ENCODE measurements at places on chromosomes 12 and 14.

DNA sequence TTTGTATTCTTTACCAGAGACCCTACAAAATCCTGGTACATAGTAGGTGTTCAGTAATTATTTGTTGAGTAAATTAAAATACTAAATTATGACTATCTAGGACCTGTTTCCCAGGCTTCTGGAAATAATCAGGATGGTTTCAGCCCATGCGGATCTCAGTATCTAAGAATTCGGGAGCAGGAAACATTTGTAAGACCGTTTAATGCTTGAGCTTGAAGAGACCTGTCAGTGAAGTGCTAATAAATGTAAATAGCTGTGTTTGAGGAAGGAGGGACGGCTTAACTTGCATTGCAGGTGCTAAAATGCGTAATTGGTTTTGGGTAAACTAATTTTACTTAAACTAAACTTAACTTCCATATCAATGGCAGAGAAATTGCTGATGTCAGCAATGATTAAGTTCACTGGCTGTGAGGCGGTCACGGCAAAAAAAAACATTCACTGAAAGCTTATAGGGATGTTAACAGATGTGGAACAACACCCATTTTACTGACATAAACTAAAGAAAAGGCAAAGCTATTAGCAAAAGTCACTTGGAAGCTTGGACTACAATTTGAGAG is 28.6 kb upstream of the AEBP2 start:
- DNase-seq, result no peak

DNA sequence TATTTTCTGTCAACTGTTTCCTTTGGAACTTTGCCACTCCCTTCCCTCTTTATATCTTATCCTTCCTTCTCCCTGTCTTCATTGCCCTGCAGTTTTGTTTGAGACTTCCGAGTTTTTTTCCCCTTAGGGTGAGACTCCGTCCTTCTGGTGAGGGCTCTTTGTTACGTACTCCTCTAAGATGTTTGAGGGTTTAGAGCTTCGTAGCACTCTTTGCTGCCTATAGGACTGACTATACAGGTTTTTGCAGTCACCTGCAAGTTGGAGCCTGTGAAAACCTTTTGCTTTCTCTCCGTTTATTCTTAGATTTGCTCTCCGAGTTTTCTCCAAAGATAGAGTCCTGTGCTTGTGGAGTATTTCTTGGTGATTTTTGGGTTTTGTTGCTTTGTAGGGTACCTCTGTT is 41.7 kb upstream of the MYRFL start:
- no peak for DNase-seq

DNA sequence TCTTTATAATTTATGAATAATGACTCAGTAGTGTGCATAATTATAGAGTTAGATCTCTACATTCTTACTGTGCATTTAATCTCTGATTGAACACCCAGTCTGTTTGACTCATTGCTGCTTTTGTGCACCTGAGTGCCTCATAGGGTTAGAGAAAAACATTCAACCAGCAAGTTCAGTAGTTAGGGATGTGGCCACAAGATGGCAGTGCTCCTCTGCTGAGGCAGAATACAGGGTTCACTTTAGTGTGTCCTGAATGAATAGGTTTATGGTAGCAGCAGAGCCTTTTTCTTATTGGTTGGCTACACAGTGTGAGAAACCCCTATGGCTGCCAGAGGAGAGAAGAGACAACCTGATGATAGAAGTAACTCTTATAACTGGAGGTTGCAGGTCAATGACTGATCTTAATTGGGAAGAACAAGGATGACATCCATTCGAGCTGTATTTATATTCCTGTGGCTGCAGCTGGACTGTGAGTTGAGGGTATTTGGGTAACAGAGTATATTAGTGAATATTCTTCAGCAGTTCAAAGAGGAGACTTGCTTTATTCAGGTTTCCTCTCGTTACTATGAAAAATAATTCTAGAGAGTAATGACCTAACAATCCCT is 194.9 kb upstream of the OR4E1 start:
- DNase-seq, result peak; percentile 39

DNA sequence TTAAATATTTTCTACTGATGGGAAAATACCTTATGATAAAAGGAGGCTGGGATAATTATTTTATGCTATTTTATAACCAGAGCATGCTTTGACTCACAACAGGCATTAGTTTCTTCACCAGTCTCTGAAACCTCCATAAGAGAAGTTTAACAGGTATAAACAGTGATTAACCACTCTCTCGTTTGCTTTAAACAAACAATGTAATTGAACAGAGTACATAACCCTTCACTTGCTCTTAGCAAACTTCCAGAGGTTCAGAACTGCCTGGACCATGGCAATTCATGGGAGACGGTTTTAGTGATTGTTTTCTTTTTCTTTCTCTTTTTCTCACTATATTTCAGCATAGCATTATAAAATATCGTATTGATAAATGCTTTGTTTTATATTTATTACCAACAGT is 35.3 kb downstream of the CFAP251 start:
- no peak for DNase-seq

DNA sequence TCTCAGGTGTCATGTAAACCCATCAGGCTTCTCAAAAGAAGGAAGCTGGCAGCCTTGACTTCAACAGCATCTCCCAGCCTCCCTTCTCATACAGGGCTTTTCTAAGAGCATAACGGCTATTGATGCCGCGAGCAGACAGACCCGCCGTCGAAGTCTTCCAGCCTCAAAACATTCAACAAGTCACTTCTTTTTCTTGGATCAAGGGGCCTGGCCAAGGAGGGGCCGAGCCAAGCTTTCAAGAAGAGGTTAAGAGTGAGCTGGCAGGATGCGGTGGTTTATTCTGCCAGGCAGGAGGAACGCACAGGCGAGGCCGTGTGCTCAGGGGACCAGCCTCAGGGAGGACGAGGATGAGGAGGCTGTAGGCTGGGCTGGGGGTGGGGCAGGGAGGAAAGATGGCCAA is 102.9 kb upstream of the RFLNA start:
- DNase-seq, result no peak

- DNase-seq, result no peak
Observed at GRCh38 chr14:39232554-39233415, 930 bp upstream of the MIA2 start.

DNA sequence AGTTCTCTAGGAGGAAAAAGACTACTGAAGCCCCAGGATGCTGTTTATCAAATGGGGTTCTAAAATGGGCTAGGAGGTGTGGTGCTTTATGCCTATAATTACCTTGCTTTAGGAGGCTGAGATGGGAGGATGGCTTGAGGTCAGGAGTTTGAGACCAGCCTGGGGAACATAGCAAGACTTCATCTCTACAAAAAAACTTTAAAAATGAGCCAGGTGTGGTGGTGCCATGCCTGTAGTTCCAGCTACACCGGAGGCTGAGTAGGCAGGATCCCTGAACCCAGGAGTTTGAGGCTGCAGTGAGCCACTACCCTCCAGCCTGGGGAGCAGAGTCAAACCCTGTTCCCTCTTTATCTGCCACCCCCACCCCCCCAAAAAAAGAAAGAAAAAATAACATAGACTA is 23.3 kb upstream of the SLC2A3 start:
- no peak for DNase-seq

GRCh38 chr12:101877806-101878242 is 444 bp downstream of the DRAM1 start:
- DNase-seq, result peak; percentile 26

- DNase-seq, result peak; percentile 41
Observed at GRCh38 chr12:45216230-45216982, 511 bp downstream of the ANO6 start.

DNA sequence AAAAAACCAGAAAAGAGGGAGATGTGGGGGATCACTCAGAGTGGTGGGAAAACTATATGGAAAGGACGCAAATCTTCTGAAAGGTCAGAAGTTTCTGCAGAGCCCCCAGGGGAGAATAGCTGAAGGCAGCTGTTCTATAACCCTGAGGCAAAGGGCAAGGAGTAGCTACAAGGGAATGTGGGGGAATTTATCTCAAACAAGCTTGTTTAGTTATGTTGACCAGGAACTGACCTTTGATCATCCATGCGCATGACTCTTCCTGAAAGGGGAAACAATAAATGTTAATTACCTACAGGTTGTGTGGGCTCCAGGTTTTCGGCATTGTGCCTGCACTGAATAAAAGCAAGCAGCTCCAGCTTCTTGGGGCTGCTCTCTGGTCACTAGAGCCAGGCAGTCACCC is 968.5 kb downstream of the AACS start:
- no peak for DNase-seq

GRCh38 chr12:132422381-132423043 is 67.4 kb upstream of the FBRSL1 start:
- no peak for DNase-seq

- DNase-seq, result no peak
Observed at GRCh38 chr14:34099635-34100034, 148.8 kb upstream of the EGLN3 start.

DNA sequence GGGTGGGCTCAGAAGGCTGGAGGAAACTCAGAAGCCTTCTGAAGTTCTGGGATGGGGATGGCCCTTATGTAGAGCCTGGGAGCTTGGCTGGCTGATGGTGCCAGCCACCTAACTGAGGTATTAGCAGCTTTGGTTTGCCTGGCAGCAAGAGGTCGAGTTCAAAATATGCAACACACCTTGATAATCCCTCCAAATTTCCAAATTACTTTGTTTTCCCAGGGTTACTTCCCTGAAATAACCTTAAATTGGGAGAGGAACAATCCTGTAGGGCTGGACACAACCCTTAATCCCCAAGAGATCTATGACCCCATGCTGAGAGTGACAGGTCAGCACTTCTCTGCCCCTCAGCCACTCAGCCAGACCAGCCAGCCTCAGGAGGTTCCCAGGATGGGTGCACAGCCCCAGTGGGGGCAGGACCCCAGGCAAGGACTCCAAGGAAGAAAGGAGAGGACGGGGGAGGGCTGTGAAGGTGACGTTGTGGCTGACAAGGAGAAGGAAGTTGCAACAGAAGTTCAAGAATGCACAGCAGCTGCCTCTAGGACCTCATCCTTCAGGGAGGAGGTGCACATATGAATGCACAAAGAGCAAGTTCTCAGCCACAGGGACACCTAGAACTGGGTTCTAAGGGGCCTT is 18.6 kb upstream of the KRT77 start:
- no peak for DNase-seq

GRCh38 chr14:102948698-102949061 is 26.2 kb downstream of the AMN start:
- DNase-seq, result no peak

DNA sequence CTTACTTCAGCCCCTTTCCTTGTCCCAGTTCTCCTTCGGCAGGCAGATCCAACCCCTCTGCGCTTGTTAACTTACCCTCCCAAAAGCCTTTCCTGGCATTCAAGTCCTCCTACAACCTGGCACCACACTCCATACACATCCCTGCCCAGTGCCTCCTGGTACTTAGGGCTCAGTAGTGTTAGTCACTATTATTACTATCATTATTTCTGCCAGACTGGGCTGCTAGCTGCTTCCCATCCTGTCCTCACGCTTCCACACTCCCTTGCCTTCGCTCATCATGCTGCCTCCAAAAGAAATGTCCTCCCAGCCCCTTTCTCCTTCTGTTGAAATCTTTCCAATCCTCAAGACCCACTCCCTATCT is 1.6 kb upstream of the HDAC7 start:
- no peak for DNase-seq

- no peak for DNase-seq
Observed at GRCh38 chr12:57193706-57194245, 22.8 kb upstream of the NXPH4 start.

GRCh38 chr14:59566725-59567124 is 9.9 kb downstream of the CCDC175 start:
- no peak for DNase-seq

- DNase-seq, result no peak
Observed at GRCh38 chr12:6548966-6549683, 6.7 kb downstream of the IFFO1 start.

DNA sequence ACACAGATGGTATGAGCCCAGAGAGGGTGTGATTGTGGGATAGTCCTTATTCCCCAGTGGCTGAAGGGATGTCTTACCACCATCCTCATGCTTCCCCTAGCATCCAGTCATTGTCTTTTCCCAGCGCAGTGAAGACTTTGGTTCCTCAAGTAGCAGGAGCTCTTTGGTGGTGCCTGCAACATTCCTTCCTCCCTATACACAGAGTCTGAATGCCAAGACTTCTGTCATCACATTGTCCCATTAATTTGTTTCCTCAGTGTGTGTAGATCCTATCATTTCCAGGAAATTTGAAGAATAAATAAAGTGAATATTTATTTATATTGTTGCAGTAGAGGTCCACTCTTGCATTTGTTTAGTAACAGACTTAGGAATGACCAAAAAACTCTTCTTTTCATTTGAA is 147.2 kb downstream of the DACT1 start:
- DNase-seq, result no peak

DNA sequence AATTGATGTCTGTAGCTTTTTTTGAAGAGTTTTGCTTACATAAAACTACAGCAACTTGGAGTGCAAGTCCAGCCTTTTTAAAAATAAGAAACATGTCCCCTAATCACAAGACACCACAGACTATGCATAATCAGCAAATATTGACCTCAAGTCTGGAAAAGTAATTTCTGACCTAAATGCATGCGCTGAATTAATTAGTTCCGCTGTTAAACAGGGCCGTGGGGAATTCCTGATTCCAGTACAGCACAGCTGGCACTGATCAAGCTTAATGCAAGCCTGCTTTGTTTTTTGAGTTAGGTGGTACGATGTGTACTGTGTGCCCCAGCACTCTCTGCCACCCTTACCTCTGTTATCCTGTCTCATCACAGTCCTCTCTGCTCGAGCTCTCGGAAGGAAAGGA is 9.2 kb downstream of the MLH3 start:
- no peak for DNase-seq

- DNase-seq, result peak; percentile 55
Observed at GRCh38 chr14:97827746-97828145, 1030.6 kb downstream of the VRK1 start.

- DNase-seq, result no peak
Observed at GRCh38 chr14:96264853-96265252, 8.8 kb downstream of the BDKRB1 start.

GRCh38 chr12:107759410-107759809 is 1.5 kb downstream of the PRDM4 start:
- DNase-seq, result peak; percentile 82

DNA sequence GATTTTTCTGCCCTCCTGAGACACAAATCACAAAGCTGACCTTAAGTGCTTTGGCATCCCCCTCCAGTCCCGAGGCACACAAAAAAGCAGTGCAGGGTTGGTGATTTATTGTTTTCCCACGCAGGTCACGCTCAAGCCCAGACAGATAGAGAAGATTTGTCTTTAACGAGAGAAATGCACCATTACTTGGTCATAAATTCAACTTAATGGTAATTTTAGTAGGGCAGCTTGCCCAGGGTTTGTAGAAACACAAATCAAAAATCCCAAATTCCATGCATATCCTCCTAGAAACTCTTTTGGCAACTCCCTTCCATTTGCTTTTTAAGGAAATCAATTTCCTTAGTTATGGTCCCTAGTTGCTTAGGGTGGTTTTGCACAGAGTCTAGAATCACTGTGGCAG is 132.6 kb downstream of the IGF1 start:
- no peak for DNase-seq

- no peak for DNase-seq
Observed at GRCh38 chr12:52261208-52261484, 13.3 kb upstream of the KRT86 start.

- peak; percentile 41 for DNase-seq
Observed at GRCh38 chr12:32312049-32312670, 87.2 kb upstream of the FGD4 start.

DNA sequence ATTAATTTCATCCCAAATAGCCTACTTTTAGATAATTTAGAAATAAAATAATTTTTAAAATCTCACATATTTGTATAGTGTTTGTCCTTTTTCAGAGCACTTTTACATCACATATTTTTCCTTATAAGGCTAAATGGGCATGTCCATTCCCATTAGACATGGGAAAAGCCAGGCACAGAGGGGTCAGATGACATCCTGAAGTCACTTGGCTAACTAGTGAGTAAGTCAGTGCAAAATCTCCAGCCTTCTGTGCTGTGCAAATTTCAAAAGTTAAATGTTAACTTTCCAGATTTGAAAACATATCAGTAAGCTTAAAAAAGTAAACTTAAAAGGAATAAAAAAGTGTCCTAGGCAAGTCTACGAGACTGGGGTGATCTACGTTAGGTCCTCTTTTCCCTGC is 117.4 kb downstream of the EMP1 start:
- no peak for DNase-seq

Data from RWPE1 (cell line).